ENCODE measurements at places on chromosomes 7 and 10.

GRCh38 chr10:47323636-47324296 is 1.5 kb downstream of the GDF2 start:
- DNase-seq = no peak

GRCh38 chr7:33400214-33400538 is 270.8 kb downstream of the BBS9 start:
- DNase-seq = no peak

DNA sequence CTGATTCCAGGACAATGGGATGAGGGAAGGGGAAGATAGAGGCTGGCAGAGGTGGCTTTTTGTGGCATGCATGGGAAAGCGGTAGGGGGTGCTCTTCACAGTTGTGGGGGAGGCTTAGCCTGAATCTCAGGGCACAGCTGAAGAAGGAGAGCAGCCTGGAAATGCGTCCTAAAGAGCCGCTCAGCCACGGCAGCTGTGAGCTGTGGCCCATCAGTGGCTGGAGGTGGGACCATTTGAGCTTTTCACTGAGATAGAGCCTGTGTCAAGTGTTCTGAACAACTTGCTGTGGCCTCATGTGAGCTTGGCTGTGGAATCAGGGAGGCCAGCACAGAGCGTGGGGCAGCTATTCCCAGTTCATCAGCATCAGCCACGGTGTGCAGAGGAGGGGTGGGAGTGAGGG is 100.3 kb upstream of the INSYN2A start:
- DNase-seq = no peak

- DNase-seq = no peak
Observed at GRCh38 chr10:34228066-34228465, 587.0 kb downstream of the PARD3 start.

DNA sequence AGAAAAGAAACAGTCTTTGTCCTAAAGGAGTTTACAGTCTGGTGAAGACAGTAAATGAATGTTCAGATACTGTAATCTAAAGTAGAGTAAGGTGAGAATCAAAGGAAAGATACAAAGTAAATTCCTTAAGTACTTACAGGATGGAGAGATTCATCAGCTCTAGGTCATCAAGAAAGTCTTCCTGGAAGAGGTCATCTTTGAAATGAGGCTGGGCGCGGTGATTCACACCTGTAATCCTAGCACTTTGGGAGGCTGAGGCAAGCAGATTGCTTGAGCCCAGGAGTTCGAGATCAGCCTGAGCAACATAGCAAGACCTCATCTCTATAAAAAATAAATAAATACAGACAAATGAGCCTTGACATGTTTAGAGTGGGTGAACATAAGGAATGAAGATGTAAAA is 18.3 kb downstream of the FHIP2A start:
- no peak for DNase-seq

- DNase-seq = peak; percentile 91
Observed at GRCh38 chr10:119737823-119738222, 12.0 kb downstream of the INPP5F start.
